Ovary (tissue), 10 donors: ENCODE measurements at places on chromosomes 16 and 17.

DNA sequence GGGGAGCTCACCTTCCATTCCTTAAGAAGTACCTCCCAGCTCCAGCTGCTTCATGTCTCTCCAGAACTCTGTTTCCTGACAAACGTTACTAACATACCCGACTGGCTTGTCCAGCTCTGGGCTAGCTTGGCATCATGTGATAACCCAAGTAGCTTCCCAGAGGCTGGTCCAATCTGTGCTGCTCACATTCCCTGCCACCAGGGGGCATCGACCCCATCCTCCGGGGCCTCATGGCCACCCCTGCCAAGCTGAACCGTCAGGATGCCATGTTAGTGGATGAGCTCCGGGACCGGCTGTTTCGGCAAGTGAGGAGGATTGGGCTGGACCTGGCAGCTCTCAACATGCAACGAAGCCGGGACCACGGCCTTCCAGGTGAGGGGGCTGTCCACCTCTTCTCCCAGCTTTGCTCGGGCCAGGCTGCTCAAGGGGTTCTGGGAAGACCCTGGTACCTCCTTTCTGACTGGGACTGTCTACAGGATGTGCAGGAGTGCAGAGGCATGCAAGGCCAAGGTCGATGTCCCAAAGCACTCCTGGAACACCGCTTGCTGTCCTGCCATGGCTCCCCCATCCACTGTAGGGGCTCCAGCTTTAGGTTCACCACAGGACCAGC is 7.6 kb downstream of the EPX start:
- H3K4me3 ChIP-seq = no peak overlapping the region
- H3K4me1 ChIP-seq = no peaks in the 10 kb centered on the region
- H3K27ac ChIP-seq = no peak overlapping the region
- H3K36me3 ChIP-seq = no peaks in the 10 kb centered on the region
- no peaks in the 10 kb centered on the region for H3K27me3 ChIP-seq

DNA sequence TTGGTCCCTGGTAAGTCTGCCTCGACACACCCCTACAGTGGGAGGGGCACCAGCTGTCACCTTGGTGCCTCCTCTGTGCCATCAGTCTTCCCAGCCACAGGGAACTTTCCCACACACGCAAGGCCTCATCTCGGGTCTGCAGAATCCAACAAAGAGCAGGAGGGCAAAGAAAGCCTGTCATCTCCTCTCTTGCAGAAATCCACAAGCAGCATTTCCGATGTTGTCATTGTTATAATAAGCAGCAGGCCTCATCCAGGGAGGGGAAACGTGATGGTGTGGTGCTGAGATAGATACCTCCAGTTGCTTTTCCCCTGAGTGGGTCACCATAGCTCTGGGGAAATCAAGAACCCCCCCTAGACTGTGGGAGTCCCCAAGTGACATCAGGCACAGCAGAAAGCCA is 110.4 kb downstream of the CMIP start:
- H3K36me3 ChIP-seq = no peaks in the 10 kb centered on the region
- no peaks in the 10 kb centered on the region for H3K27me3 ChIP-seq
- DNase-seq = no peak
- peaks cover 9% of the 10 kb centered on the region for H3K4me1 ChIP-seq
- H3K27ac ChIP-seq = no peak overlapping the region
- no peak overlapping the region for H3K4me3 ChIP-seq

DNA sequence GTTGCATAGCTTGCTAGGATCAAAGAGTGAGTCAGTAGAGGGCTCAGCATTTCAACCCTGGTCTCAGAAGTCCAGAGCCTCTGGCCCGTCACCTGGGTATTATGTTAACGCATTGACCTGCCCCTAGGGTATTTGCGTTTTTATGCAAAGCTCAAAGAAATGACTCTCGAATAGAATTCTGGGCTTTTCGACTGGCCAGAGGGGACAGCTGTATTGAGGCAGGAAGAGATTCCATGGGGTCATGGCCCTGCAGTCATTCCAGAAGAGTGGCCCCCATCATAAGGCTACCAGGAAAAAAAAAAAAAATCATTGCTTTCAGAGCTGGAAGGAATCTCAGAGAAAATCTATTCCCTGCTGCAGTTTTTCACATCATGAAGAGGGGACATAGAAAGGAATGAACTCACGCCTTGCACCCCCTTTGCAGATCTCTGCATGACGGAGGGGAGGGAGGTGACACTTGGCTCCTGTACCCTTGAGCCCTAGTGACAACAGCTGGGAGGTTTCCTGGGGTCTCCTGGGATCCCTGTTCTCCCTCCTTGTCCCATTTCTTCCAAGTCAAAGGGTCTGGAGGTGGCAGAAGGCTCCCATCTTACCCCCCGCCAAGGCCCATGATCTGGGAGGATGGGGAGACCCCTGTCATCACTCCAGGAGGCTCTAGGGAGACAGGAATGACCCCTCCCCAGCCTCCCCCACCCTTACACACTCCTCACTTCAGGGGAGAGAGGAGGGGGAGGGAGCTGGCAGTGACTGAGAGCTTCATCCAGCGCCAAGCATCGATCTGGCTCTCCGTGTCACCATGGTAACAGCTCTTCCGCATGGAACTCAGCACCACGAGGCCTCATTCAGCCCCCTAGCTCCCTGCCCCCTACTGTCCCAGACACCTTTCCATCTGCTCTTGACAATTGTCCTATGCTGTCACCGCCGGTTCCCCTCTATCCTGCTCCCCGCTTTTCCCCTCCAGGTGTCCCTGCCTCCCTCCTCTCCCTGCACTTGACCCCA is 35.8 kb downstream of the GP2 start:
- no peak overlapping the region for H3K4me3 ChIP-seq
- DNase-seq = no peak
- H3K36me3 ChIP-seq = no peaks in the 10 kb centered on the region
- H3K27ac ChIP-seq = no peak overlapping the region
- no peaks in the 10 kb centered on the region for H3K27me3 ChIP-seq

DNA sequence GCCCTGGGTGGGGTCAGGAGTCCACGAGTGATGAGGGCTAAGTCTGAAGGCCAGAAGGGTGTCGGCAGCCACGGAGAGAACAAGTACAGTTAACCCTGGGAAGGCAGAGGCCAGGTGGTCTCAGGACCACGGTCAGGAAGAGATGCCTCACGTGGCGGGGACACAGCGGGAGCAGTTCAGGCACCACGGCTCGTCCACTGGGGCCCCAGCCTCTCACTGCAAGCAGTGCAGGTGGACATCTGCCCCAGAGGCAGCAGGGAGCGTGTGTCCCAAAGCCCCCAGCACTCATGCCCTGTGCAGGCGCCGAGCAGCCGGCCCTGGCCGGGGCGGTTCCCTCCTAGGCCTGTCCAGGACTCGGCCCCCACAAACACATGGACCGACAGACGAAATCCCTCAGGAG is 4.7 kb downstream of the LMF1 start:
- H3K36me3 ChIP-seq = no peaks in the 10 kb centered on the region
- DNase-seq = no peak
- peaks cover 16% of the 10 kb centered on the region for H3K4me1 ChIP-seq
- no peak overlapping the region for H3K4me3 ChIP-seq
- H3K27ac ChIP-seq = no peak overlapping the region

DNA sequence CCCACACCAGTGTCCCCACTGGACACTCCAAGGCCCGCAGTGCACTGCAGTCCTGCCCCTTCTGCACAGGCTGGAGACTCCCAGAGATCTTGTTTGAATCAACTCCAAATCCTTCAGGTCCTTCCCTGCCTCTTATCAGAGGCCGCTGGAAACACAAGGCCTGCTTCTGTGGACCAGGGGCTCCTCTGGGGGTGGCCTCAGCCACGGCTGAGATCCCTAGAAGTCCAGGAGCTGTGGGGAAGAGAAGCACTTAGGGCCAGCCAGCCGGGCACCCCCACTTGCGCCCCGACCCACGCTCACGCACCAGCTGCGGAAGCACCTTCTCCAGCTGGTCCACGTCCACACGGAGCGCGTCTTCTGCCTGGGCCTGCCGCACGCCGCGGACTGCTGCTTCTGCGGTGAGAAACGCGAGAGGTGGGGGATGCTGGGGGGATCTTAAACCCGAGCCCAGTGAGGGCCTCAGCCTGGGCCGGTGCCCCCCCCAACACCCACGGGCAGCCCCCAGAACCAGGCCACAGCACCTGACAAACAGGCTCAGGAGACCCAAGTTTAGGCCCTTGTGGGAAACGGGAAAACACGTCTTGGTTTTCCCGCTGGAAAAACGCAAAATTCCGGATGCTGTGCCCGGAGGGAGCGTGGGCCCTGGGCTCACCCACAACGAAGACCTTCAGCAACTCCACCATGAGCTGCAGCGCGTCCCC is 3.5 kb downstream of the CENPX start:
- no peaks in the 10 kb centered on the region for H3K36me3 ChIP-seq
- no peaks in the 10 kb centered on the region for H3K27me3 ChIP-seq
- no peak overlapping the region for H3K27ac ChIP-seq
- peaks cover 7% of the 10 kb centered on the region for H3K4me1 ChIP-seq
- H3K4me3 ChIP-seq = no peak overlapping the region

GRCh38 chr16:4682084-4682591 is 11.2 kb upstream of the NUDT16L1 start:
- DNase-seq = peak; percentile 37
- no peak overlapping the region for H3K4me3 ChIP-seq
- H3K27me3 ChIP-seq = no peaks in the 10 kb centered on the region

DNA sequence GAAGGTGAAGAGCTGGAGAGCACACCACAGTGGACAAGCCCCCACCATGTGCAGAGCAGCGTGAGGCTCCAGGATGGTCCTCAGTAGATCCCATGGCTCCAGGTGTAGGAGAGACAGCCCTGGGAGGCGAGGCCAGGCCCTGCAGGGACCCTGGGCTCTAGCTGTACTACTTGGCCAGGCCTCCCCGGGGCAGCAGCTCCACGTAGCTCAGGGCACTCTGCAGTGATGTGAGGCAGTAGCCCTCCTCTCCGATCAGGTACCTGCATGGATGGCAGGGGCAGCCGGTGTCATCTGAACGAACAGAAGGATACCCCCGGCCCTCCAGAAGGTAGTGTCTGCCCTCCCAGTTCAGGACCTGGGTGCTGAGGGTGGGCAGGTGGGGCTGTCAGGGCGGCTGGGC is 6.2 kb upstream of the SPATA2L start:
- no peak overlapping the region for H3K27ac ChIP-seq
- peaks cover 3% of the 10 kb centered on the region for H3K4me1 ChIP-seq
- H3K4me3 ChIP-seq = no peak overlapping the region
- H3K36me3 ChIP-seq = no peaks in the 10 kb centered on the region
- H3K27me3 ChIP-seq = no peaks in the 10 kb centered on the region

GRCh38 chr17:29622337-29623282 is at the start of gene CORO6:
CORO6 (minus strand) TSS chr17:29622912; CDS start chr17:29621421, 1,491 bp downstream.
- H3K36me3 ChIP-seq = no peaks in the 10 kb centered on the region
- peaks cover 2% of the 10 kb centered on the region for H3K4me1 ChIP-seq
- no peaks in the 10 kb centered on the region for H3K27me3 ChIP-seq
- H3K4me3 ChIP-seq = peak within 1 kb of the TSS; percentile 50
- peak; percentile 44 for DNase-seq
- no peak within 1 kb of the TSS for H3K27ac ChIP-seq

GRCh38 chr17:56009795-56010651 is 143.3 kb upstream of the ANKFN1 start:
- DNase-seq = no peak
- H3K27ac ChIP-seq = no peak overlapping the region
- H3K36me3 ChIP-seq = no peaks in the 10 kb centered on the region
- no peaks in the 10 kb centered on the region for H3K4me1 ChIP-seq
- H3K27me3 ChIP-seq = no peaks in the 10 kb centered on the region

- H3K4me3 ChIP-seq = no peak overlapping the region
- H3K4me1 ChIP-seq = peaks cover 3% of the 10 kb centered on the region
- no peaks in the 10 kb centered on the region for H3K36me3 ChIP-seq
- DNase-seq = no peak
Measured at GRCh38 chr16:81626181-81626674, 152.9 kb upstream of the PLCG2 start.

- no peak for DNase-seq
- H3K4me1 ChIP-seq = no peaks in the 10 kb centered on the region
- no peak overlapping the region for H3K4me3 ChIP-seq
- no peaks in the 10 kb centered on the region for H3K36me3 ChIP-seq
- no peak overlapping the region for H3K27ac ChIP-seq
- H3K27me3 ChIP-seq = no peaks in the 10 kb centered on the region
Measured at GRCh38 chr17:72176951-72177660, 56.3 kb downstream of the SOX9 start.

DNA sequence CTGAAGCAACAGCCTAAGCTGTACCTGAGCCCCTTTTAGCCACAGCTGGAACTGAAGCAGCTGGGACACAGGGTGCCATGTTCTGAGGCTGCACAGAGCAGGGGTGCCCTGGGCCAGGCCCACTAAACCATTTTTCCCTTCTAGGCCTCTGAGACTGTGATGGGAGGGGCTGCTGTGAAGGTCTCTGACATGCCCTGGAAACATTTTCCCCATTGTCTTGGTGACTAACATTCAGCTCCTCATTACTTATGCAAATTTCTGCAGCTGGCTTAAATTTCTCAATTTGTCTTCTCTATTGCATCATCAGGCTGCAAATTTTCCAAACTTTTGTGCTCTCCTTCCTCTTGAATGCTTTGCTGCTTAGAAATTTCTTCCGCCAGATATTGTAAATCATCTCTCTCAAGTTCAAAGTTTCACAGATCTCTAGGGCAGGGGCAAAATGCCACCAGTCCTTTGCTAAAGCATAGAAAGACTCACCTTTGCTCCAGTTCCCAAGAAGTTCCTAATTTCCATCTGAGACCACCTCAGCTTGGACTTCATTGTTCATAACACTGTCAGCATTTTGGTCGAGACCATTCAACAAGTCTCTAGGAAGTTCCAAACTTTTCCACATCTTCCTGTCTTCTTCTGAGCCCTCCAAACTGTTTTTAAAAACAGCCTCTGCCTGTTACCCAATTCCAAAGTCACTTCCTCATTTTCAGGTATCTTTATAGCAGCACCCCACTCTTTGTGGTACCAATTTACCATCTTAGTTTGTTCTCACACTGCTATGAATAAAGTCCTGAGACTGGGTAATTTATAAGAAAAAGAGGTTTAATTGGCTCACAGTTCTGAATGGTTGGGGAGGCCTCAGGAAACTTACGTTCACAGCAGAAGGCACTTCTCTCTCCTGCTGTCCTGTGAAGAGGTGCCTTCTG is 49.8 kb downstream of the TMEM100 start:
- DNase-seq = no peak
- H3K36me3 ChIP-seq = no peaks in the 10 kb centered on the region
- H3K27ac ChIP-seq = no peak overlapping the region
- no peaks in the 10 kb centered on the region for H3K4me1 ChIP-seq

GRCh38 chr16:87375426-87376135 is 8.0 kb downstream of the FBXO31 start:
- H3K27ac ChIP-seq = no peak overlapping the region
- no peaks in the 10 kb centered on the region for H3K36me3 ChIP-seq
- peaks cover 13% of the 10 kb centered on the region for H3K4me1 ChIP-seq
- no peak overlapping the region for H3K4me3 ChIP-seq

- no peak for DNase-seq
- H3K4me1 ChIP-seq = peaks cover 8% of the 10 kb centered on the region
- peak overlapping the region; percentile 7 for H3K27ac ChIP-seq
- no peaks in the 10 kb centered on the region for H3K27me3 ChIP-seq
- no peak overlapping the region for H3K4me3 ChIP-seq
Measured at GRCh38 chr17:50481648-50482047, 3.0 kb downstream of the RSAD1 start.
